ENCODE measurements at places on chromosomes 12 and 14.
A peak's percentile ranks its signal among the peaks of the same experiment; 100 is the strongest.

- peak; percentile 75 for DNase-seq
Observed at GRCh38 chr12:13203034-13203922, 6.8 kb downstream of the EMP1 start.

- DNase-seq = no peak
Observed at GRCh38 chr14:41167040-41167439, 439.6 kb upstream of the LRFN5 start.

DNA sequence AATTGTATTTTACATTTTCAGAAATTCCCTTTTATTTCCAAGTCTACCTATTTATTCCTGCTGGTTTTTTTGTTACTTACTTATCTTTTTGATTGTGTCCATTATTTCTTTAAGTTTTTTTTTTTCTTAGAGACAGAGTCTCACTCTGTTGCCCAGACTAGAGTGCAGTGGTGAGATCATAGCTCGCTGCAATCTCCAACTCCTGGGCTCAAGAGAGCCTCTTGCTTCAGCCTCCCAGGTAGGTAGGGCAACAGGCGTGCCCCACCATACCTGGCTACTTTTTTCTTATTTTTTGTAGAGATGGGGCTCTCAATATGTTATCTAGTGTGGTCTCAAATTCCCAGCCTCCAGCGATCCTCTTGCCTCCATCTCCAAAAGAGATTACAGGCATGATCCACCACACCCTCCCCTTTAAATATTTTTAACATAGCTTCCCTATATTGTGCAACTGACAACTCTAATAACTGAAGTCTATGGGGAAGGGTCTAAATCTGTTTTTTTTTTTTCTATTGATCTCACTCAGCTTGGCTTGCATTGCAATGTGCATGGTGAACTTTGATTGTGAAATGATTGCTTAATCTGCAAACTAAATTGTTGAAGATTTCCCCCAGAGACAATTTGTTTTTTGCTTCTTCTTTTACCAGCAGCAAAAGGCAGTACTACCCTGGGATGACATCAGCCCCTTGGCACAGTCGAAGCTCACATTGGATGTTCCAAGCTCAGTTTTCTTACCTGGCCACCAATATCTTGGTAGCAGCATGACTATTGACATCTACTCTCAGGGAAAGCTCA, 25.7 kb upstream of the COCH start:
- DNase-seq = no peak

GRCh38 chr12:121795034-121795968, 1.8 kb upstream of the RHOF start:
- peak; percentile 94 for DNase-seq

- no peak for DNase-seq
Observed at GRCh38 chr12:96104566-96104965, 69.2 kb upstream of the LTA4H start.

DNA sequence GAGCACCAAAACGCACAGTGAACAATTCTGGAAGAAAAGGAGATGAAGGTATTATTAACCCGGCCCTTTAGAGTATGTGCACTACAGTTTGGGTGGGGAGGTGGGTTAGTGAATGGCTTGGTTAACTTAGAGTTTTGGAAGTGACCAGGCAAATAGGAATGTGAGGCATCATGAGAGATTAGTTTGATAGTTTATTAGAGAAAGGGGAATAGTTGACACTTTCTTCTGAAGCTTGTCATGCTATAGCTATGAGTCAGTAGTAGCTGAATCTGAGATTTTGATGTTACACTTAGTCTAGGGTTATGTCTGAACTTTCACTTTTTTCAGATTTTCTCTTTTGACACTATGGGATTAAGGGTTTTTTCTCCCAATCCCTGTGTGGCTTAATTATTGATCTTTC, 567.2 kb downstream of the SNAPC1 start:
- DNase-seq = no peak

GRCh38 chr12:20028033-20028432, 340.3 kb upstream of the PDE3A start:
- DNase-seq = no peak

DNA sequence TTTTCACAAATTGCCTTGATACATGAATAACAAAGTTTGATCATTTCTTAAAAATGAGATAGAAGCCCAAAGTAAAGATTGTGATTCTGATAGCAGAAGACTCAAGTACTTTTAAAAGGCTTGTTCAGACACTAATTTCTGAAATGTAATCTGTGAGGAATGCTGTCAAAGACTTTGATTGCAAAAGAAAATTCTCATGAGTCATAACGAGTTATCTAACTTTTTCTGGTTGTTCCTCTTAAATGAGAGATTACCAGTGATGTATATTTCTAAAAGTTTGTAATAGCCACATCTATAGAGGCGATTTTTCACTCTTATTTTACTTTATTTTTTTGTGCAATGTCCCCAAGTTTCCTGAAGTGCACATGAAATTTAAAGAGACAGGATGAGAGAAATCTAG, 7.0 kb downstream of the PYGL start:
- no peak for DNase-seq

DNA sequence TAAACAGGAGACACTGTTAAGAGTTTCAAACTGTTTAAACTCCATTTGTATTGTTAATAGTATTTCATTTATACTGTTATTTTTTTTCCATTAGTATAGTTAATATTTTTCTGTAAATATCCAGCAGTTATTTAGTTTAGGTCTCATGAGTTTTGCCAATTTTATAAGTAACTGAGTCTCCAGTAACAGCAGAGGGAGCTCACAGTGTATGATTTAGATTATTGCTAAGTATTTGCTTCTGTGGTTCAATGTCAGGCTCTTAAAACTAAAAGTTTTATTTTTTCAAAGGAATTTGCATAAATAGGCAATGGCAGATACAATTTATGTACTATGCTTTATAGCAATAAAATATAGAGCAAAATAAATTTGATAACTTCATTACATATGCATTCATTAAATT, 209.7 kb downstream of the ATXN7L3B start:
- no peak for DNase-seq

DNA sequence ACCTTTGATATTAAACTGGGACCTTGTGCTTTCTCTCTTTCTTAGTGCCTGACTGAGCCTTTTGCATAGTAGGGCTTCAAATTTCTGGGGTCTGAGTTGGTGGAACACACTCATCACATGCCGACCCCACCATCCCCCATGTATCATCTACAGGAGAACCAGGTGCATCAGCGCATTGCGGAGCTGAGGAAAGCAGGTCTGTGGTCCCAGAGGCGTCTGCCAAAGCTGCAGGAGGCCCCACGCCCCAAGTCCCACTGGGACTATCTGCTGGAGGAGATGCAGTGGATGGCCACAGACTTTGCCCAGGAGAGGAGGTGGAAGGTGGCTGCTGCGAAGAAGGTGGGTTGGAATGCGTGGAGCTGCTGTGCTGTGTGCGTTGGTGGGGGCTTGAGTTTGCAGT, 37.8 kb downstream of the EP400 start:
- DNase-seq = no peak

- DNase-seq = no peak
Observed at GRCh38 chr14:50783563-50783962, 47.4 kb downstream of the NIN start.

- no peak for DNase-seq
Observed at GRCh38 chr14:78403278-78403815, 233.2 kb downstream of the NRXN3 start.

DNA sequence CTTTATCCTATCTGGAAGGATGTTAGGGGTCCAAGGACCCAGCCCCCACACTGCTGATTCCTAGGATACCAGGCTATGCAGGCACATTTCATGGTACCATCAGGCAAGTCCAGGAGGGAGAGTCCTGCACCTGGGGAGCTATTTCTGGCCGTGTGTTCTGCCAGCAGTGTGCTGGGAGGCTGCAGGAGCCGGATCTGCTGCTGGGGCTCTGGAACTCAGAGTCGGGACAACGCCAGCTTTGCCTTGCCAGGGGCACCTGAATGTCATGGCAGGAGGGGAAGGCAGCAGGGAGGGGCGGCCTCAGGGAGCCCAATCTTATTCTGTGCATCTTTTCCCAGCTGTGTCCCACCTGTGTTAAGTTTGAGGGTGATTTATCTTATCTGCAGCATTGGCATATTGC, 17.8 kb downstream of the SRRM4 start:
- no peak for DNase-seq

- no peak for DNase-seq
Observed at GRCh38 chr12:3222979-3223378, 145.8 kb downstream of the TSPAN9 start.

DNA sequence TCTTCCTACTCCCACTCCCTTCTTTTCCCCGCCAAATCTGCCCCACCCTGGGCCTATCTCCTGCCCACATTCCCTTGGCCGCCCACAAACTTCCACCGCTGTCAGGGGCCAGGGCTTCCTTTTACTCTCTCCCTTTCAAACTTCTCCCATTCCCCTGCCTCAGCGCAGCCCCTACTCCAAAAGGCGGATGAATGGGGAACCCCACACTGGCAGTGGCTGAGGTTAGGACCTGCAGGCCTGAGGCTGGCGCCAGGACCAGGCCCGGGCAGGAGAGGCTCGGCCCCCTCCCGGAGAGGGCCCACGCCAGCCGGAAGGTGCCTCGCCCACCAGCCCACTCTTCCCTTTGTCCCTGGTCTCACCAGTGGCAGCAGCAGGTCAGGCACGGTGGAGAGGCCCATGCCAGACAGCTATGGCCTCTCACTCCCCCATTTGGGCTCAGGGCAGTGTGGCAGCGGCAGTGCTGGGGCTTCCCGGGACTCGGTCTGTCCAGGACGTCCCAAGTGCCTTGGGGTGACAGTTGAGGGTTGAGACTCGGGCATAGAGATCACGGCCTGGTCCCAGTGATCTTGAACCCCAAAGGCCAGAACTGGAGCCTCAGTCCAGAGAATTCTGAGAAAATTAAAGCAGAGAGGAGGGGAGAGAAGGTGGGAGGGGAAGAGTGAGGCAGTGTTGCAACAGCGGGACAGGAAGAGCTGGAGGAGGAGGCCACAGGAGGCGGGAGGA, at the start of gene TNFRSF1A:
TSS of gene TNFRSF1A (minus strand) at position 660 of the 723 bp plus-strand sequence. CDS start at position 398, 262 bp downstream.
- DNase-seq = peak; percentile 82

GRCh38 chr12:55899082-55899481, 28.6 kb downstream of the PYM1 start:
- DNase-seq = no peak

Measured in sciatic nerve (tissue), 2 donors.